WERI-Rb-1 (cell line): ENCODE measurements at places on chromosomes 16 and 17.
A peak's percentile ranks its signal among the peaks of the same experiment; 100 is the strongest.

GRCh38 chr16:34801875-34802274 is 1342.5 kb downstream of the TP53TG3F start:
- DNase-seq = no peak

DNA sequence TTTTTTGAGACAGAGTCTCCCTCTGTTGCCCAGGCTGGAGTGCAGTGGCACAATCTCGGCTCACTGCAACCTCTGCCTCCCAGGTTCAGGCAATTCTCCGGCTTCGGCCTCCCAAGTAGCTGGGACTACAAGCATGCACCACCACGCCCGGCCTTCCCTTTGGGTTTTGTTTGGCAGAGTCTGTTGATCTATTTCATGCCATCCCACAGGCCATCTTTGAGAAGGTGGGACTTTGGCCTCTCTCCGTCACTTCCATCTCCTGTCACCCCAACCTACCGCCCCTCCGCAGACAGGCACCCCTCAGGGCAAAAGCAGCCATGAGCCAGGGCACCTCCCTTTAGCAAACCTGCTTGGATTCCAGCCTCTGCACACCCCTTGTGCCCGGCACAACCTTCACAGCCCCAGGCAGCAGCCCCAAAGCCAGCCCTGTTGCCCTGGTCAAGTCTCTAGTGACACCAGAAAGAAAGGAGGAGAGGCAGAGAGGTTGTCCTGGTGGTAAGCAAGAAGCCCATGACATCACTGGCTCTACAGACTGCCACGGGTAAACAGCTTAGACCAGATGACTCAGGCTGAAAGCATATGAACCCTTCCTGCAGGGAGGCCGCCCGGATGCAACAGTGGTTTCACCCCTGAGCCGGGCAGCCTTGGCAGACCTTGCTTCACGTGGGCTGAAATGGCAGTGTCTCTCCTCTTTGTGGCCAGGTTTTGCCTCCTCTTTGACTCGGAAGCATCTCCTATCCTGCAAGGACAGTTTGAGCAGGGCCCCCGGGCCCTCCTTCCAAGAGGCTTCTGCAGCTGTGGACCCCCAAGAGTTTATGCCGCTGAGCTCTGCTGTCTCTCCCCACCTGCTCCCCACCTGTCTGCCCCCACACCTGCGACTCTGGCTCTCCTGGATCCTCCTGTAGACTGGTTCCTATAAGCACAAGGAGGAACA is 8.1 kb upstream of the TIMP2 start:
- DNase-seq = peak; percentile 65

GRCh38 chr17:2852221-2852620 is 56.0 kb downstream of the RAP1GAP2 start:
- no peak for DNase-seq

DNA sequence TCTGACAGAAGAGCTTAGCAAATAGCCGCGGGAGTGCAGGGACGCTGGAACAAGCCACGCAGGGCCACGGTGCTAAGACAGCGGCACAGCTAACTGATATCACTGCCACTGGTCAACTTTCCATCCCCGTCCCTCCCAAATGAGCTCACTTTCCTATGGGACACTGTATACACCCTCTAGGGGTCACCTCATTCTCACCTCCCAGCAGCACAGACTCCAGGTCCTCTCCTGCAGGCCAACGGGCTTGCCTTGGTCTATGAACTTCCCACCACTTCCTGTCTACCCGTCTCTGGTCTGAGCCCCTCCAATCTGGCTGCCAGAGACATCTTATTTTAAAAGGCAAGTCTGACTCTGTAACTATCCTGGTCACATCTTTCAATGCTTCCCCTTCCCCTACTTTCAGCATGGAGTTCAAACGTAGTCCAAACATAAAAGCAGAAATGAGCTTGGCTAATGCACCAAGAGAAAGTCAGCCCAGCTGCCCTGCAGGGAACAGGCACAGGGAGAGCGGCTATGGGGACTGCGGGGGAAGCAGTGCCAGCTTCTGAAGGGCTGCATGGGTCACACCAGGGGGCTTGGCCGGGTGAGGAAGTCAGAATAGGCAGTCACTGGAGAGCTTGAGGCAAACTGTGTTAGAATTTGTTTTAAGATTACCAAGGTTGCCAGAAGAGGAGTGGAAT is 26.3 kb upstream of the SLC38A8 start:
- no peak for DNase-seq

DNA sequence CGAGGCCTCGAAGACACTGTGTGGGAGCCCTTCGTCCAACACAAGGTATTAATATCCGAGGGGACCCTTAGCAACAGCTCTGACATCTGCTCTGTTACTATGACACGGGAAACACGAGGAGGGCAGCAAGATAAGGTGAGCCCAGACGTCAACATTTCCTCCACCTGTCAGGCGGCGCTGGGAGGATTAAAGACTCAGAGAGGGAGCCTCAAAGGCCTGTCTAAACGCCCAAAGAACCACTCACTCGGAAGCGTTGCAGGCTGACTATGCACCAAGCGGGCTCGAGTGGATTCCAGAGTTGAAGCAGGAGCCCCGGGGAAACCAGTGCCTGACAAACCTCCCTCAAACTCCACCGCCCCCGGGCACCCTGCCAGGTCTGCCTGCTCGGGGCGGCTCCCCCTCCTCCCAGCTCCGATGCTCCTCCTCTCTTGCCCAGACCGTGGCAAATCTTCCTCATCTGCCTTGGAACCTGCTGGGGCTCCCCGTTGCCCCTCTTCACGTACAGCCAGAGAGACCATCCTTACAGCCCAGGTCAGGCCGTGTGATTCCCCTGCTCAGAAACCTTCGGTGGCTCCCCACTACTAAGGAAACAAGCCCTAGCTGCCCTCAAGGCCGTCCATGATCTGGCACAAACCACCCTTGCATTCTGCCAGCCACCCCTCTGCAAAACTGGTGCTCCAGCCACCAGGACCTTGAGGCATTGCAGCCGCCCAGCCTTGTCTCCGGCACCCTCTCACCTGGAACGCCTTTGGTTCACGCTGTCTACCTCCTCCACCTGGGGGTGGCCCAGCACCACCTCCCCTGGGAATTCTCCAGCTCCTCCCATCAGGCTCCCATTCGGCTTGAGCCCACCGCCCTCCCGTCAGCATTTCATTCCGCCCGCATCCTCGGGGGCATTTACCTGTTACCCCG is 16.2 kb downstream of the RPH3AL start:
- DNase-seq = peak; percentile 87
